A549 treated with DMSO at 1 μM for 4 hours (cell line): ENCODE measurements at places on chromosomes 12 and 14. TPM values are rescaled to one million over a fixed set of nuclear protein-coding genes. Genes with fewer than 3 reads are reported as not detected.

Gene TSHR
- total RNA-seq, result not detected in 5 replicates

Gene KCNJ8
- total RNA-seq, result 0.25 to 0.59 TPM (median 0.47 TPM) in 5 replicates

Gene PSME2
- 164 to 198 TPM (median 177 TPM) in 5 replicates for total RNA-seq

Gene RAB2B
- total RNA-seq, result 13.3 to 16.6 TPM (median 14.4 TPM) in 5 replicates
